ENCODE measurements at places on chromosomes 11 and 22.

GRCh38 chr22:45425531-45426265, 12.2 kb downstream of the RIBC2 start:
- DNase-seq: no peak

GRCh38 chr22:39468487-39469325, 11.9 kb downstream of the MGAT3 start:
- DNase-seq: no peak

- DNase-seq: no peak
These were observed 6.5 kb upstream of the NPAS4 start for GRCh38 chr11:66414120-66414934.

- DNase-seq: no peak
These were observed 41.6 kb downstream of the WEE1 start for GRCh38 chr11:9615031-9615451.

- DNase-seq: no peak
These were observed 804.3 kb downstream of the OPCML start for GRCh38 chr11:132728026-132728425.

GRCh38 chr22:38735126-38735464, 20.7 kb downstream of the SUN2 start:
- DNase-seq: no peak

- no peak for DNase-seq
These were observed 53.3 kb downstream of the CACNA1I start for GRCh38 chr22:39623603-39624500.

DNA sequence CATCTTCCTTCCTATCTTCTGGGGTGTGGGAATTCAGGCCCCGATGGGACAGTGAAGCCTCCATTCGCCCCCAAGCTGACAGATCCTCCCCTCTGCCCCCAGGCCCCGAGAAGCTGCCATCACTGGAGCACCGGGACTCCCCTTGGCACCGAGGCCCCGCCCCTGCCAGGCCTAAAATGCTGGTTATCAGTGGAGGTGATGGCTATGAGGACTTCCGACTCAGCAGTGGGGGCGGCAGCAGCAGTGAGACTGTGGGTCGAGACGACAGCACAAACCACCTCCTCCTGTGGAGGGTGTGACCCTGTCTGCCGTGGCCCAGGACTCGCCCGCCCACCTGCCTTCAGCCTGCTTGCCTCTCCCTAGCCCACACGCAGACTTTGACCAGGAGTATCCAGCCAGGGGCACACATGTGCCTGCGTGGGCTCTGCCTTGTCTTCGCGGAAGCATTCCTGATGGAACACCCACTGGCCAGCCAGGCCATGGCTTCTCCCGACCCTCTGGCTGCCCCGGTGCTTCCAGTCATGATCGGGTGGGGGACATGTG, 8.6 kb upstream of the RELT start:
- DNase-seq: no peak

DNA sequence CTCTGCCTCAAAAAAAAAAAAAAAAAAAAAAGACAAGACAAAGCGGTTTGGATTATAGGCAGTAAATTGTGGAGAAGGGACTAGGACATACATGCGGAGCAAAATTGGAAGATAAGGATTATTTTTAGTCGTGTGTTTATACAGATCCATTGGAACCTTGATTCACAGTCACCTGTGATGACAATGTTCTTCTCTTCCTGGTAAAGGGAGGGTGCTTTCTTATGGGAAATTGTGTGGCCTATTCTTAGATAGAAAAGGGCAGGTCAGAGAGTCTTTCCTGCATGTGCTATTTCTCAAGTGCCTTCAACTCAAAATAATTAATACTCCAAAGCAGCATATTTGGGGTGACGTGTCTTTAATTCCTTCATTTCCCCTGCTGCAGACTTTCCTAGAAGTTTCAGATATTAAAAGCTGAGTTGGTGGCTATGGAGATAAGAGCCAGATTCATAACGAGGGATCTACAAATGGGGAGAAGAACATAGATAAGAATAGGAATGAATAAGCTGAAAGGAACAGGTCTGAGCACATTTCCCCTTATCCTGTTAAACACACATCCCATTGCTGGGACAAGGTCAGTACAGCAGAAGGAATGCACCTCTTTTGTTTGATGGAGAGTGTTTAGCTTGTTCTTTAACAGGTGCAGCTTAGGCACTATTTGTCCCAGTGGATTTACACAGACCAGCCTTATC, 22.5 kb downstream of the GSTT2B start:
- DNase-seq: no peak

DNA sequence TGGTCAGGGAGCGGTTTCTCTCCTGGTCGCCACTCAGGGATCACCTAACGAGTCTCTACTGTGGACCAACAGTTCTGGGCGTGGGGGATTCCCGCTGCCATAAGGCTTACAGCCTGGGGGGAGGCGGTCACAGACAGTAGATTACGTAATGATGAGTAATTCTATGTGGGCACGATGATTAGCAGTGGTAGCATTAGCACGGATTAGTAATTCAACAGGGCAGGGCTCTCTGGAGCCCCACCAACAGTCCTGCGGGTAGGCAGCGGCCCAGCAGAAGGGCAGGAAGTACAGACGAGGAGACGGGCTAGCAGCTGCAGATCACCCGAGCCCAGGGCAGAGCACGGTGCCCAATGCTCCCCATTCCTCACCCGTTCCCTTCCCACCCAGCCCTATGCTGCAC, 3.6 kb downstream of the SHISAL1 start:
- DNase-seq: no peak

DNA sequence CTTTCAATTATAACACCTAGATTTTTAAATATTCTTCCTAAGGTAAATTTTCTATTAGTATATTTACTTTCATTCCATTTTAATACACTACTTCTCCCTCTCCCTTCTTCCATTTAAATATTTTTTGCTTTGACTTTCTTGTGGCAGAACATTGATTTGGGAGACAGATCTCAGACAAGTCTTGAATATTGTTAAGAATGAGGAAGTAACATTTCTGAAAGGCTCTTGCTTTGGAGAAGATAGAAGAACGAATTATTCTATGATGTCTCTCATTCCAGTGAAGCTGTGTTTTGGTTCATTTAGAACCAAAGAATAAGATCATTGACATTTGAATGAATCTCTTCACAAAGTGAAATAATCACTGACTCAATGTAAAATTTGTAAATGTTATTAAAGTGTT, 2.4 kb downstream of the IPO7 start:
- no peak for DNase-seq

DNA sequence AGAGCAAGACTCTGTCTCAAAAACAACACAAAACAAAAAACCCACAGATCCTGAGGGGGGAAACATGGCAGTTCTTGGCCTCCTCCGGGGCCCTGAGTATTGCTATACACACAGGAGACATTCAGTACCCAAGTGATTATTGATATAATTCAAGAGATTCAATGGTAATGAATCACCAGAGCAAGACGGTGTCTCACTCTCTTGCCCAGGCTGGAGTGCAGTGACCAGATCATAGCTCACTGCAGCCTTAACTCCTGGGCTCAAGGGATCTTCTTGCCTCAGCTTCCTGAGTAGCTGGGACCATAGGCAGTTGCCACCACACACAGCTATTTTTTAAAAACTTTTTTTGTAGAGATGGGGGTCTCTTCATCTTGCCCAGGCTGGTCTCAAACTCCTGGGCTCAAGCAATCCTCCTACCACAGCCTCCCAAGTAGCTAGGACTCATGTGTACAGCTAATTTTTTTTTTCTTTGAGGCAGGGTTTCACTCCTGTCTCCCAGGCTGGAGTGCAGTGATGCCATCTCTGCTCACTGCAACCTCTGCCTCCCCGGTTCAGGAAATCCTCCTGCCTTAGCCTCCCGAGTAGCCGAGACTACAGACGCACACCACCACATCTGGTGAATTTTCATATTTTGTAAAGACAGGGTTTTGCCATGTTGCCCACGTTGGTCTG, 21.8 kb upstream of the PIK3C2A start:
- no peak for DNase-seq

- no peak for DNase-seq
These were observed 19.6 kb downstream of the GDPD5 start for GRCh38 chr11:75505916-75506692.

GRCh38 chr22:23750367-23750713, 572 bp downstream of the ZNF70 start:
- no peak for DNase-seq

- no peak for DNase-seq
These were observed 107.7 kb downstream of the CRYBB2 start for GRCh38 chr22:25327018-25327755.

DNA sequence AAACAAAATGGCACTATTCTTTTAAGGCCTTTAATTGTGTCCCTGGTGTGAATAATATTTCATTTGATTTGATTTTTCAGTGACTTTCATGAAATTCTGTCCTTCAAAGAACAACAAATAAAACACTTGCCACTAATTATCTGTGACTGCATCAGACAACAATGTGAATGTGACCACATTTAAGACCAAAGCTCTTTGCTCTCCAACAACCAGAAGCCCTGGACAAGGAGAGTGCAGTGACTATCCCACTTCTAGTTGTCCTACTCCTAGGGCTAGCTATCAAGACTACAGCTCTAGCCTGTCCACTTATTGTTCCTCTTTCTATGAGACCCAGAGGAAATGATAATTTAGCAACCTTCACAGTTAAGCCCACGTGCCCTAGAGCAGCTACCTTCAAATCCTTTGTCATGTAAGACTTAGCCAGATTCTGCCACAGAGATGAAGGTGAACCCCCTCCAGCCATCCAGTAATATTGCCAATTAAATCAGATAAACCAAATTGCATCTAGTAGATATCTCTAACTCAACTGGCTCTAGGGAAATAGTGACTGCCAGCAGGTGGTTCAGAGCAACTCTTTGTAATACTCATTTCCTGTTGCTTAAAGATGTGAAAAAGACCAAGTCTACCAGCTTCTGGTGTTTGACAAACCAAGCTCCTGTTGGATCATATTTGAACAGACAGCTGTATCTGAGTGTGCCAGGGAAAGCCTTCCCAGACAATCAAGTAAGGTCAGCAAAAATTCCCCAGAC, 142.6 kb upstream of the BLID start:
- DNase-seq: no peak

DNA sequence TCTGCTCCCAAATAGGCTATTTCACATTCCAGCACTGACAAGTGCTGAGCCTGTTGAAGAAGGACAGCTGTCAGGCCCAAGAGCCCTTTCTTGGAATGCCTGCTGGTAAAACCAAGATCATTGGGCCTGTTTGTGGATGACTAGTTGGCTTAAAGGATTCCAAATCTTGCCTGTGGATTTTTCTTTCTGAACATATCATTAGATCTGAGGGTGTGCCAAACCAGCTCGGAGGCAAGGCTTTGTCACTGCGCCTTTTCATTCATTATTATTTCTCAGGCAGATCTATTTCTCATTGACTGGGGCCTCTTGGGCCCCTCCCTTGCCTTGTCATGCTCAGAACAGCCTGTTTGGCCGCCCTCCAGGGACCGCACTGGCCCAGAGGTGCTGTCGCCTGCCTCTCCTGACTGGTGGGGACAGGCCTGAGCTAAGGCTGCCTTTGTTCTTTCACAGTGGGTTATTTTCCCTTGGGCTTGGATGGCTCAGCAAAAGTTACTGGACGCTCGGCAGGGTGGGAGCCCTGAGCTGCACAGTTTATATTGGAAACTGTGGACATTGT, 222.7 kb upstream of the SESN3 start:
- DNase-seq: no peak

GRCh38 chr11:125649465-125650166, 24.7 kb downstream of the CHEK1 start:
- no peak for DNase-seq

DNA sequence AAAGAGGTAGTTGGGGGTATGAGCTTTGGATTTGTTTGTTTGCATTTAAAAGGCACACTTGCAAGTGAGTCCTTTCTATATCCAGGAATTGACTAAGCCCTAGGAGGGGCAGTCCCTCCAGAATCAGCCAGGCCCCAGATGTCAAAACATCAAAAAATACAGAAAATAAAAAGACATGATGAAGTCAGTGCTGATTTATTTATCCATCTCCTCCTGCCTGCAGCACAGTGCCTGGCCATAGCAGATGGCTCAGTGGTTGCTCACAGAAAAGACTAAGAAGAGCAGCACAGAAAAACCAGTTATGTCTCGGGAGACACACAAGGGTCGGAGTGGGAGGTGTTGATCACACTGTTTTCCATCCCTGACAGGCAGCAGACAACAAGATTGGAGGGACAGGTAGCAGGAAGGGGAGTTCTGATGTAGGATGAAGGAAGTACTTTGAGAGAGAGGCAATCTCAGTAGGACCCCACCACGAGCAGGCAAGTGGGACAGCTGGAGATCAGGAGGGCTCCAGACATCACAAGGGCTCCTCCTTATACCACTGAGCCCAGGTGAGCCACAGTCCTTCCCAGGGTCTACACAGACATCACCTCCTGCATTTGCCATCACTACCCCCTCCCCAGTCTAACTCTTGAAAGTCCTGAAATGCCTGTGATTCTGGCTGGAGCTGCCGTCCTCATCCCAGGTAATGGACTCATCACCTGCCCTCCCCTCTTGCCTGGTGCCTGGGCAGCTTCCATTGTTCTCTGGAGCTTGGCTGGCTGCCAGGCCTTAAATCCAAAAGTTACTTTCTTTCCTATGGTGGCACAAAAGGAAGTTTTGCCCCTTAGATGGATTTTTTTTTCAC, 32.3 kb downstream of the TMPRSS5 start:
- DNase-seq: no peak

DNA sequence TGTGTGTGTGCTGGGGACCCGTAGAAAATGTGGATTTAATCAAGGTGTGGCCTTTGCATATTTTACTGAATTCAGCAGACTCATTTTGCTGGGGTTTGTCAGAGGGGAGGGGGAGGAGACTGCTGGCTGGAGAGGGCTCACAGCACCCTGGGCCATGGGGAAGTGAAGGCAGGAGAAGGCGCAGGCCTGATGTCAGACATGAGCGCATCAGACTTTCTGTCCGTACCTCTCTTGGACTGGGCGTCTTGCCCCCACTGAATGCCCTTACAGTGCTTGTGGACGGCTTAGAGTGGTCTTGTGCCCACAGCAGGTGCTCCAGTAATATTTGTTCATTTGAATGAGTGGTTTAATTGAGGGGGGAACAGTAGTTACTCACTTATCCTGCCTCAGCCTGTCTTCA, 75.2 kb downstream of the TEAD1 start:
- DNase-seq: no peak

DNA sequence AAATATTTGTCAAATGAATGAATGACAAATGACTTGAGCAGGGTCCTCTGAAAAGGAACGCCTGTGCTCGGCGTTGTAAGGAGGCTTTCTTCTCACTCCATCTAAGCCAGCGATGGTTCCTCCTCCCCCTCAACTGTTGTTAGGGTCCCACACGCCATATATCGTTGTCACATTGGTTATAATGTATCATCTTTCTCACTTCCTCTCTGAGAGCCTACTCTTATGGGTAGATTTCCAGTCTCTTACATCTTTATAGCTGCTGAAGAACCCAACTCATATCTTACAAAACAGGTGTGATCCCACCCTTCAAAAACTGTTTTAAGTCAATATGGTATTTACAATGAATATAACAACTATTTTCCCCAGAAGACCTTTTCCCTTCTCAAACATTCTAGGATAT, 81.5 kb downstream of the NAV2 start:
- no peak for DNase-seq

DNA sequence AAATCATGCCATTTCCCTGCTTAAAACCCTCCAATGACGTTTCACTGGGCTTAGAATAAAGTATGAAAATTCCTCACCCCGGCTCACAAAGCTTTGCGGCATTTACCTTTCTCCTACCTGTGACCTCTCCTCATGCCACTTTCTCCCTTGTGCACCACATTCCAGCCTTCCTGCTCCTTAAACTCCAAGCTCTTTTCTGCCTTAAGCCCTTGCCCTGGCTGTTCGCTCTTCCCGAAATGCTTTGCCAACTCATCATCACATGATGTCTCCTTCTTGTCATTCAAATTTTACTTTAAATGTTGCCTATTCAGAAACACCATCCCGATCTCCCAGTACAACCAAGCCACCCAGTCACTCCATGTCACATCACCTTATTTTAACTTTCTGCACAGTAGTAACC, 2.0 kb downstream of the PLEKHA7 start:
- no peak for DNase-seq

GRCh38 chr11:124611064-124611463, at the start of gene PANX3:
TSS of gene PANX3 (plus strand) at chr11:124611428. CDS start at chr11:124611557, 129 bp downstream.
- no peak for DNase-seq
